ENCODE measurements at places on chromosomes 12 and 14. TPM values are rescaled to one million over a fixed set of nuclear protein-coding genes. Genes with fewer than 3 reads are reported as not detected.

The P2RX4 gene
- total RNA-seq, result 10.6 TPM

The GCH1 gene
- 1.2 TPM for total RNA-seq

The PRKD1 gene
- total RNA-seq, result 19.8 TPM

The DDX47 gene
- 60.6 TPM for total RNA-seq

The GPR135 gene
- total RNA-seq, result 4.3 TPM

The ADAM20 gene
- 1.1 TPM for total RNA-seq
